Activated naive CD8-positive, alpha-beta T cell treated with anti-CD3 and anti-CD28 coated beads, Interleukin-2, amount 50 U/mL, for 16 hours (primary cell): ENCODE measurements at places on chromosomes 7 and 10.

- no peak for DNase-seq
Measured at GRCh38 chr7:29042824-29043231, 84.7 kb upstream of the TRIL start.

- DNase-seq: no peak
Measured at GRCh38 chr7:75611557-75612178, 119.5 kb downstream of the SPDYE5 start.

DNA sequence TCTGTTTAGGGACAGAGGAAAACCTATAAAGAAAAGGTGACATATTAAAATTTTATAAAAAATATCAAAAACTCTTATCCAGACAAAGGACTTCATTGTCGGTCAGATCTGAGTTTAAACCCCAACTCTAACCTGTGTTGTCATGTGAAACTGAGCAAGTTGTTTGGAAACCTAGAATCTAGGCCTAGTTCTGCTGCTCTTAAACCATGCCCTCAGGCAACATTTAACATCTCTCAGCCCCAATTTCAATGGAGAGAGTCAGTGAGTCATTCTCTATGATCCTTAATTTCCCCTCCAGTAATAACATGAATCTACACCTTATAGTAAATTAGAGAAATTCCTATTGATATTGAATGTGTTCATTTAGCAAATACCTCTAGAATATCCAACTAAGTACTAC is 192.3 kb downstream of the IMMP2L start:
- DNase-seq: no peak

GRCh38 chr7:66522518-66522917 is 106.2 kb upstream of the KCTD7 start:
- DNase-seq: no peak

DNA sequence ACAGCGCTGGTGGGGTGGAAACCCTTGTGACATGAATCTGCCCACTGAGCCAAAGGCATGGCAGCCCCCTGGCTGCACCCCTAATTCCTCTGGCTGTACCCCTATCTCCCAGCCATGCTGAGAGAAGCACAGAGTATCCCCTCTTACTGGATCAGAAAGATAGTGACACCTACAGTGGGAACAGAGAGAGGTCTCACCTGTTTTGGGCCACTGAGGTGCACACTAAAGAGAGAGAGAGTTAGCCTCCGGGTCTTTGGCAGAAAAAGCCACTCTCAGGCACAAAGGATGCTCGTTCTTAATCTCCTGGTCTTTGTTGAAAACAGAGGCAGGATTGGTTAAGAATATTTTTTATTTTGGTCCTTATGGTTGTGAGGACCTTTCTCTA is 11.3 kb downstream of the TSPAN14 start:
- no peak for DNase-seq

- DNase-seq: no peak
Measured at GRCh38 chr7:23058408-23059096, 44.6 kb upstream of the HYCC1 start.

DNA sequence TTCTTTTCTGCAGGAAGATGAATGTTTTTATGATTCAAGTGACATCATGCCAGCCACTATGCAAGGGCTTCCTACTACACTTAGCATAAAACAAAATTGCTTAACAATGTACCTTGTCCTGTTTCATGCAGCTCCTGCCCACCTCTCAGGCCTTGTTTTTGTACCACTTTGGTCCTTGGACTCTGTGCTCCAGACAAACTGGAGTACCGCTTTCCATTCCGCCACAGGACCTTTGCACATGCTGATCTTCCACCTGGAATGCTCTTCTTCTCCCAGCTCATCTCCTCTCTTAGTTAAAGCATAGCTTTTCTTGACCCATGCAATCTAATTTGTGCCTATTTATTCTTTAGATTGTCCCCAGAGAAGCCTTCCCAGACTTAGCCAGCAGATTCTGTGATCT is 77.5 kb upstream of the STK17A start:
- DNase-seq: no peak

DNA sequence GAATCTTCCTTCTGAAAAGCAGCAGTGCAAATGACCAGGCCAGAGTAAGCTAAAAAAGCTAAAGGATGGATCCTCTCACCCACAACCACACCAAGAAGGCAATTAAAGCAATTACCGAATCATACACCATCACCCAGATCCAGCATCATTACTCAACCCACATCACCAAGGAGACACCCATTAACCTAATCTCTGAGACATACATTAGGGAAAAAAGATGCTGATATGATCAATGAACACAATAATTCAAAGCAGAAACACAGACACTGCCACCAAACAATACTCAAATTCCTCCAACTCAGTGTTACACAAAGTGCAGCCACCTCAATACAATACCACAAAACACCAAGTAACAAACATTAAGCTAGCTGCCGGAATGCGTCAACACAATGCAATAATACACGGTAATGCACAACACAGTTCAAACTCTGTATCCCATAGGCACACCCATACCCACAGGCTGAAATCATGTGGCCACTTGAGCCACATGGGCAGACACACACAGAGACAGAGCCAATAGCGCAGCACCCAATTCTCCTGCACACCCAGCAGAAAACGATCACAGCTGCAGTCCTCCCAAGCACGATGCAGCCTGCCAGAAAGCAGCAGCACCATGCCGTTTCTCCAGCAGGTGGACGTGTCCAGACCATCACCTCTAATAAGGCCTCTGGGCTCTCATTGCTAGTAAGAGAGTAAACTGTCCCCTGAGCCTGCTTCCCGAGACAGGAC is 21.5 kb downstream of the PAX2 start:
- no peak for DNase-seq

DNA sequence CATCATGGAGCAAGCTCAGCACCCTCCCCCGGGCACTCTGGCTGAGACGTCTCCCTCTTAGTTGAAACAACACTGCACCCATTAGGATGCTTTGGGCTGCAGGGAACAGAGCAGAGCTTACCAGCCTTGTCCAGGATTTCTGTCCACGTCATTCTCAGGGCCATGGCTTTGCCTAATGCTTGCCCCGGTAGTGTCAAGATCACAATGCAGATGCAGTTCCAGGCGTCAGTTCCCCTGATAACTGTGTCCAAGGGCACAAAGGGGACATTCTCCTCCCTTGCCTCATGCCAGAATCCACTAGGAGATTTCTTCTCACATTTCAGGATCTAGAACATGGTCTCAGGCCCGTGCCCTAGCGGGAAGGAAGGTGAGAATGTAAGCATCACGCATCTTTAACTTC is 17.2 kb upstream of the GRB10 start:
- no peak for DNase-seq

- DNase-seq: no peak
Measured at GRCh38 chr7:92436612-92437445, 10.5 kb upstream of the GATAD1 start.

DNA sequence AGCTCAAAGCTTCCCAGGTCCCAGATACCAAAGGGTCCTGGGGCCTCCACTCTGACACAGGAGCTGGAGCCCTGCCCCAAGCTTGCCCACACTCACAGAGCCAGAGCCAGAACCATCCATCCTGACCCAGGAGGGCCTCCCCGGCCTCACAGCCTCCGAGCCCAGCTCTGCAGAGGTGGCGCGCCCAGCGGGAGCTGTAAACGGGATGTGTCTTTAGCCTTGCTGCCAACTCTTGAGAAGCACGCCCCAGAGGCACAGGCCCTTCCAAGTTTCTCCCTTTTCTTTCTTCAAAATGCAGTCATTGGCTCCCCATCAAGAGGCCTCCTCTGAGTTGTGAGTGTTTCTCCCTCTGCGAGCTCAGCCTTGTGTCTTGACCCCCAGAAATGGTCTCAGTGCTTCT is 75.0 kb downstream of the PDGFA start:
- DNase-seq: no peak

DNA sequence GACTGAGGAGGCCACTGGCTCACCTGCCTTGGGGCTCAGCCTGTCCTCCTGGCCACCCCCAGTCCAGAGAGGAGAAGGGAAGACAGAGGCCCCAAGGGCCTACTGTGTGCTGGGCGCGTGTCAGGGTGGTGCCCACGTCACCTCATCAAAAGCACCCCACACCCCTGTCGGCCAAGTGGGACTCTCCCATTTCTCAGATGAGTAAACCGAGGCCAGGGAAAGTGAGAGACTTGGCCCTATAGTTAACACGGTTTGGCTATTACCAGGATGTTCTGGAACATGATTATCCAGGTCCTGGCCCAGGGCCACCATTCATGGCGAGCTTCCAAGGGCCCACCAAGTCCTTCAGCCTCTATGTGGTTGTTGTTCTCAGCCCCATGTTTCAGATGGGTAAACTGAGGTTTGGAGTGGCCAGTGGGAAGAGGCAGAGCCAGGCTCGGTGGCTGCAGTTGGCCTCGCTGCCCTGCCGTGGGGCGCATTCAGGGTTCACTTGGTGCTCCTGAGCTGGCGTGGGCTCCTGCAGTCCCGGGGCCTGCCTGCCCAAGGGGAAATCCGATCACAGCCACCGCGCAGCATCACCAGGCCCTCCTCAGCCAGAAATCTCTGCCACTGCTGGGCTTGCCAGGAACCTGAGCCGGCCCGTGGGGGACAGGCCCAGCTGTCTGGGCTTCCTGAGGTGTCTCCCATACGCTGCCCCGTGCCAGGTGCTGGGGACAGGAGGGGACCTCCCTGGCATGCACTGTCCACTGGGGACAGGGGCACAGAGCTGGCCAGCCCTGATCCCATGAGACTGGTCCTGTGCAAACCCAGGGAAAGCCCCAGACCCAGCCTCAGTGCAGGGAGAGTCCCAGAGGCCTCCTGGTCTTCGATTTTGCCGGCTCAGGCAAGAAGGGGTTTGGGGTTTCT is 117.7 kb upstream of the TNRC18 start:
- no peak for DNase-seq

GRCh38 chr7:39016609-39017008 is 38.9 kb downstream of the POU6F2 start:
- no peak for DNase-seq

DNA sequence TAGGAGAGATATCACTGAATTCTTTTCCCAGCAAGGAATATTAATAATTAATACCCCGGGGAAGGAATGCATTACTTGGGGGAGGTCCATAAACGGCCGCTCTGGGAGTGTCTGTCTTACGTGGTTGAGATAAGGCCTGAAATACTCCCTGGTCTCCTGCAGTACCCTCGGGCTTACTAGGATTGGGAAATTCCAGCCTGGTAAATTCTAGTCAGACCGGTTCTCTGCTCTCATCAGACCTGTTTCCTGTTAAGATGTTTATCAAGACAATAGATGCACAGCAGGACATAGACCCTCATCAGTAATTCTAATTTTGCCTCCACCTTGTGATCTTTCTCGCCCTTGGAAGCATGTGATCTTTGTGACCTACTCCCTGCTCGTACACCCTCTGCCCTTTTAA is 162.8 kb upstream of the KCND2 start:
- DNase-seq: no peak

- DNase-seq: no peak
Measured at GRCh38 chr7:43314379-43315158, 202.1 kb downstream of the HECW1 start.

DNA sequence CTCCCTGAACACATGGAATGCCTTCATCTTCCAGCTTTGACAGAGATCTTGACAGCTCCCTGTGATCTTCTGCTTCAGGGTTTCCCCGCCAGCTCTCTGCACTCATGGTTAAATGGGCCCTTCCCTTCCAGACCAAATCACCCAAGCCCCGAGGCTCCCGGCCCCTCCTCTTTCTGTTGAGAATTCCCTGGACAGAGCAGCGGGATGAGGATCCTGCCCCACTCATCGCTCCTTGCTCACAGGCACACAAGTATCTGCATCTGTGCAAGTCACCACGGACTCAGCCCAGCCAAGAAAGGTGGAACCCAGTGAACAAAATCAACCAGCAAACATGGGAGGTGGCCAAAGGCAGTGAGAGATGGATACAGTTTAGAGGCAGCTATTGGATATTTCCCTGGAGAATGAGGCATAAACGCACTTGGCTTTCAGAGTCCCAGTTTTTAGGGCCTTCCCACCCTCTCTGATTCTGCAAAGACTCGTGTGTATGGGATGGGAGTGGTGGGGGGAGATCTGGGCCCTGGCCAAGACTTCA is 37.7 kb upstream of the CXCL12 start:
- no peak for DNase-seq

GRCh38 chr10:1712314-1712713 is 25.0 kb downstream of the ADARB2 start:
- no peak for DNase-seq

GRCh38 chr10:44347609-44348400 is 37.1 kb downstream of the CXCL12 start:
- DNase-seq: no peak

DNA sequence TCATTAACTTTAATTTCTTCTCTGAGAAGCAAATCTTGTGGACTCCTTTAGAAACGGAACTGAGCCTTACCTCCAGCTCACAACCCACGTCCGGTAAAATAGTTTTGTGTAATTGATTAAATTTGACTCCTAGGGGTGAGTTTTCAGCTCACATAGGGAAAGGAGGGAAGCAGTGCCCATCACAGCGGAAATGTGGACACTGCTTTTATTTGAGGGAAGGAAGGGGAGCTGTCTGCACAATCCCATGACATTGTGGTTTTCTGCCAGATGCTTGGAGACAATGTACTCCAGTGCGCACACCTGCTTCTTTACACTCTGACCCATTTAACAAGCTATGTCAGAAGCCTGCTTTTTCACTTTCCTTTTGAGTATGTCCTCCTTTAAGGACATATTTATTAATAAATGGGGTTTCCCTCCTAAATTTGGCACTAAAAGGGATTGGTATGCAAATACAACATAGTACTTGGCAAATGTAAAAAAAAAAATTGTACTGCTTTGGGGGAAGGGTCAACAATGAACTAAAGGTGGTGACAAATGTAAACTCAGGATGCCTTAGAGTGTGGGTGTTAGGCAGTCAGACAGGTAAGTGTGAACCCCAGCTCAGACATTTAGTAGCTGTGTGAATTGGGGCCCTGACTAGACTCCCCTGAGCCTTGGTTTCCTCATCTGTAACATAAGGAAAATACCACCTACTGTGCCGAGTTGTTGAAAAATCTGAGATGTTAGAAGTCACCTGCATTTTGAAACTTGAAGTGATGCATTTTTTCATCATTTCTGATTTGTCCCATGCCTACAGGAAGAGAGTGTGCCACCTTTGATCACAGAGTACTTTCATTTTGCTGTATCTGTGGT is 90.2 kb upstream of the KLF6 start:
- DNase-seq: no peak

DNA sequence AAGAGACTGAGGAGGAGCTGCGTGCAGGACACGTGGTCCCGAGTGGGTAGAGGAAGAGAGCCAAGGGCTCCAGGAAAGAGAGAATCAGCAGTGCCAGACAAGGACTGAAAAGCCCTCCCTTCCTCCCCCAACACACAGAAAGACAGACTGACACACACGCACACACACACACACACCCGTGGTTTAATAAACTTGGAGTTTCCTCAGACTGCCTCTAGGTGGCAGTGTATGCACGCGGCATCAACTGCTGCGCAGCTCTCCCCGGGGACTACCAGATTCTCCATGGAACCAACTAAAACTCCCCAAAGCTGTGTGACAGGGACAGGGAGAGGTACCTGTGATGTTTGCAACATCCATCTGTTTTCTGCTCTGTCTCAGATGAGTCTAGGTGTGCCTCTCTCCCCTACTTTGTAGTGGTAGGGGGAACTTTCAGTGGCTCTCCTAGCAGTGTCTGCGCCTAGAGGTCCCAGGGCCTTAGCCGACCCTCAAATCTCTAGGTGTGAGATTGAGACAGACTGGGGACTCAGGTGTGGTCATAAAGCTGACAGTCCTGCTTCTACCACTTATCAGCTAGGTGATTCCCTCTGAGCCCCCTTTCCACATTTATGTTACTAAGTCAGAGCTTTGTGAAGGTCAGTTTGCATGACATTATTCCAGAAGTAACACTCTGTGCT is 9.3 kb upstream of the TSPAN14 start:
- peak; percentile 25 for DNase-seq

- peak; percentile 81 for DNase-seq
Measured at GRCh38 chr7:77247206-77247850, 47.7 kb upstream of the FGL2 start.

- DNase-seq: no peak
Measured at GRCh38 chr10:70662362-70663220, 9.7 kb upstream of the ADAMTS14 start.

- no peak for DNase-seq
Measured at GRCh38 chr7:123748171-123748733, 551 bp downstream of the WASL start.
